ENCODE measurements at places on chromosomes 1 and 21.

- no peak for DNase-seq
Observed at GRCh38 chr21:40379881-40380810, 466.8 kb downstream of the DSCAM start.

DNA sequence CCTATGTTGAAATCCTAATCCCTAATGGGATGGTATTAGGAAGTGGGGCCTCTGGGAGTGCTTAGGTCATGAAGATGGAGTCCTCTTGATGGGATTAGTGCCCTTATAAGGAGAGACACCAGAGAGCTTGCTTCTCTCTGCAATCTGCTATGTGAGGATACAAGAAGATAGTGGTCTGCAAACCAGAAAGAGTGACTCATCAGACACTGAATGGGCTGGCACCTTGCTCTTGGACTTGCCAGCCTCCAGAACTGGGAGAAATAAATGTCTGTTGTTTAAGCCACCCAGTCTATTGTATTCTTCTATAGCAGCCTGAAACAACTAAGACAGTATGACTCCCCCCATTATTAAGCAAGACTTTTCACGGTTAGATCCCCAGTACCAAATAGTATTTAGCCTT lies 43.3 kb downstream of the C8B start:
- DNase-seq, result no peak

DNA sequence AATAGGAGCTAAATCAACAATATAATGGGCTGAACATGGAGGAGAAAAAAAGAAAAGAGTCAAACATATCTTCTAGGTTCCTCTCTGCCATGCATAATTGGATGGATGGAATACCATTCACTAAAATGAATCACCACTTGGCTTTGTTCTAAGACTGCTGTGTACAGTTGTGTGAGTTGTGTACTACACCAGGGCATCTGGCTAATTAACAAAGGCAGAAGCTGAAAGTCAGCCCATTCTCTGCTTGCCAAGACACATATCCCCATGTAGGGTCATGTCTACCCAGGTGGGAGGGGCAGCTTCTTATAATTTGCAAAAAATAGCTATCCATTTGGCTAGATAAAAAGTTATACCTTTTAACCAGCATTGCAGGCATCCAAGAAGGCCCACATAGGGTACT lies 21.0 kb downstream of the JUN start:
- DNase-seq, result no peak

- no peak for DNase-seq
Observed at GRCh38 chr1:223338811-223339746, 24.9 kb downstream of the SUSD4 start.

GRCh38 chr1:66292944-66293343 lies 241.0 kb upstream of the SGIP1 start:
- DNase-seq, result no peak

GRCh38 chr1:114696810-114697209 lies 1.5 kb upstream of the AMPD1 start:
- no peak for DNase-seq

DNA sequence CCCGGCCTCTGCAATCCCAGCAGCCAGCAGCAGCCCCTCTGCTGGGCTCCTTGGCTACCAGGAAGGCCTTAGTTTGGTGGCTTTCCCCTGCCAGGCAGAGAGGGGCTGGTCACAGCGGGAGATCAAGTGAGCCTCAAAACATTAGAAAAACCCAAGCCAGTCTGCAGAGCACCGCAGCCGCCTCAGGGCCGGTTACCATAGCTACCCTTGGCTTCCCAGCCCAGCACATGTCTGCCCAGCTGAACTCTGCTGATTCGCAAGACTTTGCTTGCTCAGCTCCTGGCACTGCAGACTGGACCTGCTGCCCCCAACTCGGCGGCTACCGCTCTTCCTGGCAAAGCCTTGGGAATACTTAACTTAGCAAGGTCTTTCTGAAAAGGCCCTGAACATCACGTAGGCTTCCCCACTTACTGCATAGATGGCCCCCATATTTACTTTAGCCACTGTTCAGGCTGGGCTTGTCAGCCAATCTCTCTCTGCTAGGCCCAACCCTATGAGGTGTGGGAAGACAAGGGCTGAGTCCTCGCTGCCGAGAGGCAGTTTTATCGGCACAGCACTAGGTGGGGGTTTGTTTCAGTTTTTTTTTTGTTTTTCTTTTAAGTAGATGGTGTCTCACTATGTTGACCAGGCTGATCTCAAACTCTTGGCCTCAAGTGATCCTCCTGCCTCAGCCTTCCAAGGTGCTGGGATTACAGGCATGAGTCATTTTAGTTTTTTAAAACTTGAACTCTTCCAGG lies 28.6 kb upstream of the PLEKHG5 start:
- no peak for DNase-seq

DNA sequence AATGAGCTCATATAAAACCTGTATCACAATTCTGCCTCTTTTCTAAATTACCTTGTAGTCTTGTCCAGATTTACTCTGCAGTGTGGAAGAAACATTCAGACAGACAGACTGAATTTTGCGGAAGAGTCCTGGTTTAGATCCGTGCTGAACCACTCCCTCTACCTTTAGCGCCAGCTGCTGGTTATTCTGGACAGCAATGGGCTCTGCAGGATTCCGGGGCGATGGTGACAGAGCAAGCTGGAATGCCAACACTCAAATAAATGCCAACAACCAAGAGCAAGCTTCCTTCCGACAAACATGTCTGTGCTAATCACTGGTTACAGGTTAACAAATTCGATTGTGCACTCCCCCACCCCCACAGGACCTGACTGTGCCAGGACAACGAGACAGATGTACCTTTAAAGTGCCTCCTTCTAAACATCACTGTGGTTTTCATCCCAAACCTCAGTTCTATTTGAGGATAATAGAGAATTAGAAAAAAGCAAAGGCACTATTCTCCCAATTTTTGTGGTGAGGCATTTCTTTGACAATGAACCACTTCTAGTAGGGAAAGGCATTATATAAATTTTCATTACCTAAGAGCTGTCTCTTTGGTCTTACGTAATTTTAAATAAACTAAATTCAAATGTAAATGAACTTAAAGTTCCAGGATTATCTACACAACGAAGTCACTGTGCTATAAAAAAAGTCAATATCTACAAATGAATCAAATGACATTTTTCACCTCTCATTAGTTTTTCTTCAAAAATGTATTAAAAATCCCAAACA lies 90.4 kb downstream of the INTS7 start:
- DNase-seq, result no peak

GRCh38 chr21:27776925-27777553 lies 810.2 kb upstream of the ADAMTS5 start:
- DNase-seq, result no peak

- no peak for DNase-seq
Observed at GRCh38 chr1:226787071-226787470, 48.0 kb upstream of the ITPKB start.

- DNase-seq, result no peak
Observed at GRCh38 chr1:116332451-116332850, 40.6 kb upstream of the ATP1A1 start.

GRCh38 chr1:58754073-58754613 lies 29.7 kb downstream of the JUN start:
- DNase-seq, result no peak

DNA sequence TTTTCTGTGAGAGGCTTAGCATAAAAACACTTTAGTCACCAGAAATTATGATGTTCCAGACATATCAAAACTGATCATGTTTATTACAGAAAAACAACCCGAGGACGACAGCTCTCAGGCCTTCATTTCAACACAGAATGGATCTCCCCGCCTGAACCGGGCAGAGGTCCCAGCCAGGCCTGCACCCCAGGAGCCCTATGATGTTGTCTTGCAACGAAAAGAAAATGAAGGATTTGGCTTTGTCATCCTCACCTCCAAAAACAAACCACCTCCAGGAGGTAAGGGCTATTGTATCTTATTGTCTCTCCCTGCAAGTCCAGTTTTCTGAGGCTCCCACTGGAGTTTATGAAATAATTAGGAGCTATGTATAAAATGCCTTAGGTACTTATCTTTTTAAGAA lies 105.5 kb downstream of the PHTF1 start:
- no peak for DNase-seq

GRCh38 chr1:234609691-234610042 lies 311 bp downstream of the IRF2BP2 start:
- DNase-seq, result no peak

DNA sequence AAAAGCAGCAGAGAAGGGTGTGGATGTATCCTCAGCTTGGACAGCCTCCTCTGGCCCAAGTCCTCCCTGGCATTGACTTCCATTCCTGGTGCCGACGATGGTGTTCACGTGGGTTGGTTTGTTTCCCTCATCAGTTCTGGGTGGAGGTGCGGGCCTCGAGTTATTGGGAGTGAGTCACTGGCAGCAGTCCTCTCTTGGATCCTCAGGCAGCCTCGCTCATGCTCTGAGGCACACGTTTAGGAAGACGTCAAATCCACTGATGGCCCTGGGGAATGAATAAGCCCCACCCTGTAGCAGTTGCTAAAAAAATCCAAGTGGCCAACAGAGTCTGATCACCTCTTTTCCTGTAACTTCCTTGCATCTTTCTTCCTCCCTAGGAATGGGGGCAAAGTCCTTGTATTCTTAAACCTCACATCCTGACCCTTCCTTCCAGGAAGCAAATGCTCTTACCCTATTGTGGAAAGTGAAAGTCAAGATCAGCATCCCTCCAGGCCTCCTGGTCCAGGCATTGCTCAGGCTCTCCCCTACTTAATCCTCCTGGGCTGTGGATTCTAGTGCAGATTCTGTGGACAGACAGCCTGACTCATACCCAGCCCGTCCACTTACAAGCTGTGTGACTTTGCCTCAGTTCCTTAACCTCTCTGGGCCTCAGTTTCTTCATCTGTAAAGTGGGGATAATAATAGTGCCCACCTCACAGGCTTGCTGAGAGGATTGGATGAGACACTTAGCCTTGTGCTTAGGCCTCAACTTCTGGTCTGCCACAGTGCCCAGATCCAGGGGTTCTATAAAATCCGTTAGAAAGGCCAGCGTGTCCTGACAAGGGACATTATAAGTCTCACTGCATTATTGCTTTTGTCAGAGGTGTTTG lies 111.1 kb downstream of the TLR5 start:
- DNase-seq, result no peak

DNA sequence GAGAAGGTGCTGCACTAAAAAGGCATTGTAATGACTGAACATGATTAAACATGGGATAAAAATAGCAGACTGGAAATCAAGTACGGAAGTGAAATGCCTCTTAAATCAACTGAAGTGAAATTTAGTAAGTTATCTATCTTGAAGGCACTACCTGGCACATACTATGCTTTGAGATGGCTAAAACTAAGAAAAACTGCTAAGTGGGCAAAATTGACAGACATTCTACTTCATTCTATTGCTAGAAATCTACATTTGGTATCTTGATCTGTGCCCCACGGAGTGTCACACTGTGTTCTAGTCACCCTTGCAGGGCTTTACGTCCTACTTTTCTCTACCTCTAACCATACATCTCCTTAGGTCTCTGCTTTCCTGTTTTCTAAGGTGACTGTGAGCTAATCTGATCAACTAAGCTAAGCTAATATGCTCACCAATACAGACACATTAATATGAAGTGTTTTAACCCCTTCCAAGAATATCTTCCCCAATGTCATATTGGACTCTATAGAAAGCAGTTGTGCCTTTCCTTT lies 4.1 kb downstream of the PDC start:
- no peak for DNase-seq

DNA sequence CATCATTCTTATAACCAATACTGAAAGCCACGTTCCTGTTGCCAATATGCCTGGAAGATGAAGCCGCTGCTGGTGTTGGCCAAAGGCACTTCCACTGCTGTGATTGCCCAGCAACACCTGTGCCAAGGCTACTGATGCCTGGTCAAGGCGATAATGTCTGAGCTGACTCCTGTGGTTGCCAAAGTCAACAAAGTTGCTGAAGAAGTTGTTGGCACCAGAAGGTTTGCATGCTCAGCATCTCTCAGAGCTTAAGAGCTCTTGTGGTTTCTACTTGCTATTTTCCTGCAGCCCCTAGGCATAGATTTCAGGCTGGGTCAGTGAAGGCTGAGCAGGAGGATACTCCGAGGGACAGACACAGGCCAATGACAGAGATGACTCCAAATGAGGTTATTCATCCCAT lies 63.4 kb upstream of the RAB3GAP2 start:
- DNase-seq, result no peak

- DNase-seq, result no peak
Observed at GRCh38 chr21:39685236-39685635, 59.7 kb upstream of the IGSF5 start.

GRCh38 chr21:36396971-36397370 lies 11.8 kb downstream of the CHAF1B start:
- DNase-seq, result no peak

GRCh38 chr1:202857136-202857610 lies 31.8 kb downstream of the RABIF start:
- DNase-seq, result no peak

DNA sequence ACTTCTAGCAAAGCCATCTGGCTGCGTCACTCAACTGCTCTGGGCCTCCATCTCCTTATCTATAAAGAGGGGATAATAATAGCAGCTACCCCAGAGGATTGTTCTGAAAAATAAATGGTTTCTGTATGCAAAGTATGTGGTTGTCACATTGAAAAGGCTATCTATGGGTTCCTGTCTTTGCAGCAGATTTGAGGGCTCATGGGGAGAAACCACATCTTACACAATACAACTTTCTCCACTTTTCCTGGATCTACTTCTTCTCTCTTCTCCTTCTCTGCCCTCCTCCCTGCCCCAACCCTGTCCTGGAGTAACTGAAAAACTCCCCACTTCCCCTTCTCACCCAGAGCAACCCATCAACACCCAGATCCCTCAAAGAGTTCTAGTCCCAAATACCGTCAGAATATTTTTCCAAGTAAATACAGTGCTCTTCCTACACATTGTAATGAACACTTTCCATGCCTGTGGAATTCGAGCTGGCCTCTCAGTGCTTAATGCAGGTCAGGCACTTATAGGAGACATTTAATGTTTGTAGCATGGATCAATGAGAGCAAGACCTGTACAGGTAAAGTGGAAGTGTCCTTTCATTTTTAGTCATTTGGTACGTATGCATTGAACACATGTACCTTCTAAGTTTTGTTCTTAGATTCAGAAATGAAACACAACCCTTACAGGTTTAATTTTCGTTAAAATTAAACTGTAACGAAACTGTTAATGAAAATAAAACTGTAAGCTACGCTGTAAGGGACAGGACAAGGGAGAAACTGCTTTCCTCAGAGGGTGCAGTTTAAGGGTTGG lies 131.9 kb downstream of the AK5 start:
- no peak for DNase-seq

GRCh38 chr21:18228060-18228739 lies 16.4 kb upstream of the CHODL start:
- DNase-seq, result no peak

- no peak for DNase-seq
Observed at GRCh38 chr21:36773117-36773516, 74.2 kb downstream of the SIM2 start.

GRCh38 chr1:206114692-206115640 lies 2.2 kb downstream of the AVPR1B start:
- DNase-seq, result no peak

GRCh38 chr21:44448651-44449131 lies 6.6 kb upstream of the LRRC3 start:
- no peak for DNase-seq

Data from CD4-positive, alpha-beta T cell treated with Interleukin-6 at 100 ng/mL for 8 hours (primary cell).